ENCODE measurements at places on chromosomes 7 and 10.

GRCh38 chr10:88826388-88826787 lies 23.9 kb downstream of the LIPM start:
- no peak for DNase-seq

- DNase-seq: no peak
Measured at GRCh38 chr7:129569326-129569725, 42.2 kb upstream of the NRF1 start.

GRCh38 chr10:15741581-15741980 lies 21.9 kb upstream of the ITGA8 start:
- no peak for DNase-seq

GRCh38 chr7:28573059-28573553 lies 160.8 kb downstream of the CREB5 start:
- no peak for DNase-seq

GRCh38 chr10:4635388-4635787 lies 190.6 kb upstream of the AKR1E2 start:
- no peak for DNase-seq
